ENCODE measurements at places on chromosomes 11 and 22.

- no peak for DNase-seq
These were observed 59.4 kb downstream of the BRD1 start for GRCh38 chr22:49768077-49768910.

- no peak for DNase-seq
These were observed 100.3 kb downstream of the RRM1 start for GRCh38 chr11:4194889-4195288.

- no peak for DNase-seq
These were observed 114.4 kb upstream of the API5 start for GRCh38 chr11:43197379-43197778.

- DNase-seq, result no peak
These were observed 17.1 kb downstream of the TTC12 start for GRCh38 chr11:113331441-113331840.

- no peak for DNase-seq
These were observed 7.4 kb downstream of the SPCS2 start for GRCh38 chr11:74956397-74957015.

DNA sequence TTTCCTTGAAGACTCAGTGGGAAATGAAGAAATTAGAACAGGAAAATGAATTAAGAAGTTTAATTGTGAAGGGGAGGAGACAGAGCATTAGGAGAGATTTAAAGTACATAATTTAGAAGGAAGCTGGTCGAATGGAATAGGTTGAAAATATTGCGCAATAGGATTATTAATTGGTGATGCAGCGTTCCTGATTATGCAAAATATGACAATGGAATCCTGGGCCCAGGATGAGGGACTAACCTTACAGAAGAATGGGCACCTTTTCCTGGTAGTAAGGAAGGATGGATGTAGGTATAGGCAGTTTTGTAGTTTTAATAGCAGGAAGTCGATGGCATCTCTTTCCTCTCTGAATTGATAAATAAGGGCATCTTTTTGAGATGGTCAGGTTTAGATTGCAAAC is 7.8 kb downstream of the TTC12 start:
- DNase-seq, result no peak

DNA sequence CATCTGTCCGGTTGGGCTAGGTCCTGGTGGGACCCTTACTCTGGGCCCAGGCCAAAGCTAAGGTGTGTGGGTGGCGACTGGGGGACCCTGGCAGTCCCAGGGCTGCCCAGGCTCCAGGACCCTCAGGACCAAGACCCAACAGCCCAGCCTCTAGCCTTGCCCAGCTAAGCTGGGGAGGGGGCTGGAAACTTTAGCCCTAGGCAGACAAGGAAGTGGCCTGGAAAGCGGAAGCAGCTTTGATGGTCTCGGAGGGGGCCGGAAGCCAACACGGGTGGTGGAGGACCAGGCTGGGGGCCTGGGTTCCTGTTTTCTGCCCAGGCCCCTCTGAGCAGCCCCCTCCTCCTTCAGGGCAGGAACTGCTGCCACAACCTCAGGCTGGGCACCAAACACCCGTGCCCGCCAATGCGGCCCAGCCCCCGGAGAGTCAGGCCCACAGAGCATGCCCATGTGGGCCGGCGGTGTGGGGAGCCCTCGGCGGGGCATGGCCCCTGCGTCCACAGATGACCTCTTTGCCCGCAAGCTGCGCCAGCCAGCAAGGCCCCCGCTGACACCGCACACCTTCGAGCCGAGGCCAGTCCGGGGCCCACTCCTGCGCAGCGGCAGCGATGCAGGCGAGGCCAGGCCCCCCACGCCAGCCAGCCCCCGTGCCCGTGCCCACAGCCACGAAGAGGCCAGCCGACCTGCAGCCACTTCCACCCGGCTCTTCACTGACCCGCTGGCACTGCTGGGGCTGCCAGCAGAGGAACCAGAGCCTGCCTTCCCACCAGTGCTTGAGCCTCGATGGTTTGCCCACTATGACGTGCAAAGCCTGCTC is 2.8 kb downstream of the SIPA1 start:
- peak; percentile 65 for DNase-seq
